CD4-positive, alpha-beta T cell treated with Interleukin-15 for 1 hour (primary cell): ENCODE measurements at places on chromosomes 6 and 20.

GRCh38 chr6:143401068-143401446 lies 49.4 kb downstream of the ADAT2 start:
- no peak for DNase-seq

- DNase-seq: no peak
Observed at GRCh38 chr6:83097204-83097603, 29.7 kb downstream of the DOP1A start.

GRCh38 chr20:45378191-45378590 lies at the start of gene TP53TG5:
Gene TP53TG5, minus strand, starts transcription at chr20:45378325. Its CDS starts 89 bp downstream, at chr20:45378236.
- DNase-seq: no peak

- no peak for DNase-seq
Observed at GRCh38 chr6:32146287-32146686, 5.5 kb downstream of the PRRT1 start.

- DNase-seq: no peak
Observed at GRCh38 chr6:135085700-135086413, 31.2 kb upstream of the HBS1L start.

DNA sequence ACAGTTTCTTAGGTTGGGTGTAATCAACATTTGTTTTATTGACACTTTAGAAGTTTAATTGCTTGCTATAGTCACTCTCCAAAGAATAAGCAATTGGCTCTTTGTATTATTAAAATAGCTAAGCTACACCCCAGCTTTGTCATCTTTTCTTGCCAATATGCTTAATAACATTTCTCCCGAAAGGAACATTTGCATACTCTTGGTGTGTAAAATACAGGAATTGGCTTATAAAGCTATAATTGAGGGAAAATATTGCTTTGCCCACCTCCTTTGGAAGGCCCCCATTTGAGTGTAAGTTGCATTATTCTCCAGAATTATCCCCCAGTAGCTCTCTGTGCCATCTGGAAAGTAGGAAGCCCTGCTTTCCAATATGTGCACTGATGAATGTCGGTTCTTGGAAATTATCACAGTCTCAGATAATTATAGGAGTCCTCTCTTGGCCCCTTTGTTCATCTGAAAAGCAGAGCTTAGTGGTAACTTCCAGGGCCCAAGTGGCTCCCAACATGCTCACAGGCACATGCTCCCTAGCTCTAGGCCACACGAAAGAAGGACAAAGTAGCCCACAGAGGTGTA lies 92.4 kb upstream of the B3GAT2 start:
- DNase-seq: no peak

DNA sequence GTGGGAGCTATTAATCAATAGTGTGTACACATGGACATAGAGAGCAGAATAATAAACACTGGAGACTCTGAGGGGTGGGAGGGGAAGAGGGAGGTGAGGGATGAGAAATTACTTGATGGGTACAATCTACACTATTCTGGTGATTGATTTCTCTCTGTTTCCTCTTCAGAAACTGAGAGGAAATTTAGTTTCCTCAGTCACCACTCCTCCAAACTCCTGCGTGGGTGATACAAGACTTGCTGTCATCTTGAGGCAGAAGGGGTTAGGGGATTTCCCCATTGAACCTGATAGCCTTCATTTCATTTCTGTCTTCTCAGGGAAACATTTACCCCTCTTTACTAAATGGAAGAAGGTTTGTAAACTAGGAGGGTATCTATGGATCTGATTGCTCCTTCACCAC lies 84.3 kb upstream of the ESR1 start:
- no peak for DNase-seq

- DNase-seq: no peak
Observed at GRCh38 chr6:143642403-143642802, 35.4 kb upstream of the PHACTR2 start.

GRCh38 chr6:71513036-71513435 lies 224.4 kb downstream of the OGFRL1 start:
- no peak for DNase-seq

DNA sequence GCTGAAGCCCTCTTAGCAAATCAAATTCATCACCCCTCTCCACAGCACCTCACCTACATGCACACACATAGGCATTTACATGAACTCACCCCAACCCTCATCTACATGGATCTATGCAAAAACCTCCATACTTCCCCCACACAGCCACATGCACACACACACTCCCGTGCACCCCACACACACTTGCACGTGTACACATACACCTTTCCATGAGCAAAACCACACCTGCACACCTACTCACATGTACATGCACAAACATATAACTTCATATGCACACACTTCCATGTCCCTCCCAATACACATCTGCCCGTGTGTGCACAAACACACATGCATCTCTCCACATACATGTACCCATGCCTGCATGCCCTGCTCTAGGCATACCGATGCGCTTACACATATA lies 23.3 kb downstream of the CST5 start:
- DNase-seq: no peak

- DNase-seq: peak; percentile 21
Observed at GRCh38 chr6:131950767-131951575, at the start of gene CCN2. Gene CCN2, minus strand, starts transcription at chr6:131951372. Its CDS starts 200 bp downstream, at chr6:131951172.

- no peak for DNase-seq
Observed at GRCh38 chr6:153435787-153436186, 304.7 kb upstream of the RGS17 start.

- DNase-seq: peak; percentile 57
Observed at GRCh38 chr6:136967876-136968752, 46.0 kb downstream of the SLC35D3 start.
